GM13977 (cell line): ENCODE measurements at places on chromosomes 12 and 14.
A peak's percentile ranks its signal among the peaks of the same experiment; 100 is the strongest.

- no peak for DNase-seq
Measured at GRCh38 chr12:108399514-108399913, 60.4 kb upstream of the CMKLR1 start.

DNA sequence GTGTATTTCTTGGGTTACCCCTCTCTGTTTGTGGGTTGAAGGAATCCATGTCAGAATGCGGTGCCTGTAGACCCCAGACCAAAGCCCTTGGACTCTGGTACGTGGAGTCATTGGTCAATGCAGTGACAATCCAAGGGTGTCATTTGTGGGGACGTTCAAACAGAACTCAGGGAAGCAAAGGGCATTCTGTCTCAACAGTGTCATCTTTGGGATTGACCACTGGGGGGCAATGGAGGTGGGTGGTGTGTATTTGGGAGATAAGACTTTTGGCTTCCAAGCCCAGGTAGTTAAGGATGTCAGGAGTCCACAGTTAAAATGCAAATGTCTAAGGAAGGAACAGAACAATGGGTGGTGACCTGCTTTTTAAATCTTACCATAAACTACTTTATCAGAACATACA lies 54.6 kb upstream of the CCDC175 start:
- DNase-seq: peak; percentile 34

- DNase-seq: no peak
Measured at GRCh38 chr12:131732-132495, 65.3 kb downstream of the IQSEC3 start.

GRCh38 chr12:95182868-95183415 lies 34.3 kb downstream of the FGD6 start:
- no peak for DNase-seq

DNA sequence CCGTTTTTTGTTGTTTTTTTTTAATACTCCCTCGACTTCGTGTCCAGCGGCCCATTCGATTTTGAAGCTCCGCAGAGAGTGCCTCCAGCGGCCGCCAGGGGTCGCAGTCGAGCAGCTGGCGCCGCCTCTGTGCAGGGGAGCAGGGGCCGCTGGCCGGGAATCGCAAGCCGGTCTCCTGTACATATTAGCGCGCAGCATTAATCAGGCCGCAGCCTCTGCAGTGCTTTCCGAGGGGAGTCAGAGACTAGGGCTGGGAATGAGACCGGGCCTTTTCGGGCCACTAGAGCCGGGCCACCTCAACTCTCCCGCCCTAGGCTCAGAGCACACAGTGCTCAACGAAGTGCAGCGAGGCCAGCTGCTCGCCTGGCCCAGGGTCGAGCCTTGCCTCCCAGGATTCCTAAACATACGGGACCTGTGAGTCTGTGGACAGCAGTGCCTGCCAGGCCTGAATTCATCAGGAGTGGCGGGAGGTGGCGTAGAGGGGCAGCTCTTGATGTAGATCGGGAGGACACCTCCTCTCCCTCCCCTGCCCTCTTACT lies 81.8 kb downstream of the EMP1 start:
- peak; percentile 71 for DNase-seq

DNA sequence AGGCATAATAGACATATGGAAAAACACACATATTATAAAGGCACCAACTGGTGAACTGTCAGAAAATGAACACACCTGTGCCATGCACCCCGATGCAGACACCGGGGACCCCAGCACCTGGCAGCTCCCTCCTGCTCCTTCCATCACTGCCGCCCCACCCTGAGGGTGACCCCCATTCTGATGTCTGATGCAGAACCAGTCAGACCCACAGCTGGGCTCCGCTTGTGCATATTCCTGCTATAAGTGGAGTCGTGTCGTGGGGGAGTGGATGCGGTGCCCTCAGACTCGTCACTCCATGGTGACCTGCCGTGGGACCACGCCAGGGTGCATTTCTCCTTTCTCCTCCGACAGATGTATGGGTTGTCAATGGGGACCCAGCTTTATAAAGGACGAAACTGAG lies 45.7 kb upstream of the MEG3 start:
- DNase-seq: no peak

- no peak for DNase-seq
Measured at GRCh38 chr14:32710231-32710671, 228.4 kb upstream of the NPAS3 start.

DNA sequence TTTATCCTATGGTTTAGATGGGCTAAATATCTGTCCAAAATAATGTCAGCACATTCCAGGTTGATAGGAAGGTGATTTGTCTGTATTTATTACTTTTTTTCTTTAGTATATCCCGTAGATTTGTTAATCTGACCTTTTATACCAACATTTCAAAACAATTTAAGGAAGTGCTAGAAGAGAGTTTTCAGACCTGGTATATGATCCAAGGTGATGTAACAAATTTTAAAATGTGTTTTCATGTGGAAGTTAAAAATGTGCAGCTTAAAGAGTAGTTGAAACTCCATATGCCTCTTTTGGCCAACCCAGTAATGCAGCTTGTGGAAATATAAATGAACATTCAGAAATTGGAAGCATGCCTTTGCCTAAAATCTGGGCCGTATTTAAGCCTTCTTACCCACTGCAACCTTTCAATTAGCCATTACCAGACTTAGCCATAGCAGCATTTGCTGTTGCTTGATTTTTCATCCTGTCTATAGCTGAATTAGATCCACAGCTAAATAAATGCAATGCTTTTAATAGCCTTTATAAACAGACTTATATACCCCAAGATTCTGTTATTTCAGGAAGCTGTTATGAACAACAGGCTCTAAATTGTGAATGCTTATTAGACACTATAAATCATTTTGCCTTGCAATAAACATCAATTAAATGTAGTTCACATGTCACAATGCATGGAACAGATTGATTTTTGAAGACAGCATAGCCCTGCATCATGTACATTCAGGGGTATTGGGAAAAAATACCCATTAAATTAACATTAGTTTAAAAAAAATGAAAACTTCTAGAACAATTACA lies 271.2 kb downstream of the PDZRN4 start:
- no peak for DNase-seq

GRCh38 chr14:35215110-35215813 lies 76.9 kb upstream of the PSMA6 start:
- DNase-seq: peak; percentile 32

DNA sequence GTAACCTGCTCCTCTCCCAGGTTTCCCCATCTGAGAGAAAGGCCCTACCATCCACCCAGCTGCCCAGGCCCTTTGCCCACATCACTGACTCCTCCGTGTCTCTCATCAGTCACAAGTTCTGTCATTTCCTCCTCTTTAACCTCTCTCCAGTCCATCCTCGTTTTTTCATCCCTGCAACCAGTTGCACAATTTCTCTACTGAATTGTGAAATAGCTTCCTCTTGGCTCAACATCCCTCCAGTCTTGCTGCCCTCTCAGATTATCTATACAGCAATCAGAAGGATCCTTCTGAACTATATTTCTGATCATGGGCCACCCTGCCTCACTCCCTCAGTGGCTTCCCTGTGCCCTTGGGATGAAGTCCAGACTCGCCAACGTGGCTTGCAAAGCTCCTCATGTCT lies 6.8 kb downstream of the FAM161B start:
- DNase-seq: no peak

DNA sequence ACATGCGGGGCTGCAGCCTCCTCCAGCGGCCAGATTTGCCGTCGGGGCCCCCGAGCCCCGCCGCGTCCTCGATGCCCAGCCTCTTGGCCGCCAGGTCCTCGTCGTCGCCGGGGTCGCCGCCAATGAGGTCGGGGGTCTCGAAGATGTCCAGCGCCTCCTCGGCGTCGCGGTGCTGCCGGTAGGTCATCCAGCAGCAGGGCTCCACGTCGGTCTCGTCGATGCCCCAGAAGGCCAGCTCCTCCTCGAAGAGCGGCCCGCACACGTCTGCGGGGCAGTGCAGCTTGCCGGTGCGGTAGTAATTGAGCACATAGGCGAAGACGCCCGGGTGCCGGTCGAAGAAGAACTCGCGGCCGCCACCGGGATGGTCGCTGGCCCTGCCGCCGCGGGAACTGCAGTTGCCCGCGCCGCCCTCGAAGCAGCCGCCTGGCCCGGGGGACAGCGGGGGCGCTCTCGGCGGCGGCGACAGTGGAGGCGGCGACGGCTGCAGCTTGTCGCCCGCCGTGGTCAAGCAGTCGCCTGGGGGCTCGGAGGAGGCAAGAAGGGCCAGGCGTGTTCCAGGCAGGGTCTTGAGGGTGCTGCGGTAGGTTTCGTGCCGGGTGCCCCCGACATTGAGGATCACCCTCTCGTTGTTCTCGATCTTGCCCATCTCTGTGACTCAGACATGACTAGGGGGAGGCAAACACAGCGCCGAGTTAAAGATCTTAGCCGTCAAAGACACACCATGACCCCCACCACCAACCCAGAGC lies 2.1 kb downstream of the KCNC2 start:
- DNase-seq: no peak

GRCh38 chr12:125330645-125331341 lies 265.6 kb downstream of the AACS start:
- DNase-seq: peak; percentile 85

- no peak for DNase-seq
Measured at GRCh38 chr14:92472860-92473259, 40.7 kb upstream of the RIN3 start.

DNA sequence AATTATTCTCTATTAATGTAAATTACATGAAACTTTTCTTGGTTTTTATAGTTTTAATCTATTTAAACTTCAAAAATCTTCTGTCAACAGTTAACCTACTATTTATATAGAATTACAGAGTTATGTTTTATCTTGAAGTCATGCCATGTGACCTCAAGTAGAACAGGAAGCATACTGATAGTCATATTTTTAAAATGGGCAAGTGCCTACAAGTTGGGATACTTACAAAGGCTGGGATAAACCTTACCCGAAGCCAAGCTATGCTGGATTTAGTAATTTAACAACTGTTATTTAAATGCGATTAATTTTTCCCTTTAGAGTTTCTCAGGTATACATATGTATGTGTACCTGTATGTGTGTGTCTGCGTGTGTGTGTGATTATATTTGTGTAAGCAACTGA lies 266.9 kb downstream of the RASSF9 start:
- DNase-seq: no peak

DNA sequence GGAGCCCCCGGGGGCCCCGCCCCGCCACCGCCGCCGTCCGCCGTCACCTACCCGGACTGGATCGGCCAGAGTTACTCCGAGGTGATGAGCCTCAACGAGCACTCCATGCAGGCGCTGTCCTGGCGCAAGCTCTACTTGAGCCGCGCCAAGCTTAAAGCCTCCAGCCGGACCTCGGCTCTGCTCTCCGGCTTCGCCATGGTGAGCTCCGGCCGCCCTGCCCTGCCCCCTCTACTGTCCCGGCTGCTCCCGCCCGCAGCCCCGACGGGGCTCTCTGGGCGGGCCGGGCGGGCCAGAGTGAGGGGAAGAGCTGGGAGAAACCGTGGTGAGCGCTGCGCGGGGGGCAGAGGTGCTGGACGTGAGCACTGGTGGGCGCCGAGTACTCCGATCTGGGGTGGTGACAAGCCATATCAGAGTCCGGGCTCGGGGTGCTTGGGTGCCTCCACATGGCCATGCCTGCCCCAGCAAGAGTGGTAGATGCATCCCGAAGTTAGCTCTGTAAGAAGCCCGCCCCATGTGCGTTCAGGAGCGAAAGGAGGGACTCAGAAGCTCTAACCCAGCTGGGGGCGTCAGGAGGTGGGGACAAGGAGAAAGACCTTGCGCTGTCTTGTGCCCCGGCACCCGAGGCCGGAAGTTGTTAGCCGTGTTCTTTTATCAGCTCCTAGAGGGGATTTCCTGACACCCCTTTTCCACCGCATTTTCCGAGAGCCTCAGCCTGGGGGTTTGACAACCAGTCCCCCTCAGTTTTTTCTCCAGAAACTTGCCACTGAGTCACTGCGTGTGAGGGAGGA lies 717 bp downstream of the ORAI1 start:
- DNase-seq: peak; percentile 80

DNA sequence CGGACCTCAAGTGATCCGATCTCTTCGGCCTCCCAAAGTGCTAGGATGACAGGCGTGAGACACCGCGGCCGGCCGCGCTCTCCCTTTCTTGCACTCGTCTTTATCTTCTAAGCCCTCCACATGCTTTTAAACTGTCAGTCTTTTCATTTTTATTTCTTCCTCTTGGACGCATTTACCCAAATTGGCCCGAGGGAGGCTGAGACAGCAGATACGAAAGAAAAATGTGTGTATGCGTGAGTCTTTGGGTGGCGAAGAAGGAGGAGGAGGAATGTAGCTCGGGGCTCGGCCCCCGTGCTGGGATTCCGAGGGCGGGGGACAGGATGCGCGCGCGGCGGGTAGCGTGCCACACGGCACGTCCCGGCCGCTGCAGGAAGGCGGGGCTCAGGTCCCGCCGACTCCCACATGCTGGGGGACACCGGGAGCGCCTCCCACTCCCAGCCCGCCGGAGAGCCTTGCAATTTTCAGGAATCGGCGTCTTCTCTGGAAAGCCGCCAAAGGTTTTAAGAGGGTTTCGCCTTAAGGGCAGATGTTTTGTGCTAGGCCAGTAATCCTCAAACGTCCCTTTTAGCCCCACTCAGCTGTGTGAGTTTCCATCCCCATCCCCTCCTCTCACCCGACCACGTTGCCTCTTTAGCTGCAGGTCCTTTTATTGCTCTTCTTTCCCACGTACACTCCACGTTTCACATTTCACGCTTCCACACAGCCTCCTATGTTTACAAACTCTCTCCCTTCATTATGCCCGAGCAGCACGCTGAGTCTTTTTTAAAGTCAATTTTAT lies 34.7 kb upstream of the SLC2A3 start:
- DNase-seq: peak; percentile 77

DNA sequence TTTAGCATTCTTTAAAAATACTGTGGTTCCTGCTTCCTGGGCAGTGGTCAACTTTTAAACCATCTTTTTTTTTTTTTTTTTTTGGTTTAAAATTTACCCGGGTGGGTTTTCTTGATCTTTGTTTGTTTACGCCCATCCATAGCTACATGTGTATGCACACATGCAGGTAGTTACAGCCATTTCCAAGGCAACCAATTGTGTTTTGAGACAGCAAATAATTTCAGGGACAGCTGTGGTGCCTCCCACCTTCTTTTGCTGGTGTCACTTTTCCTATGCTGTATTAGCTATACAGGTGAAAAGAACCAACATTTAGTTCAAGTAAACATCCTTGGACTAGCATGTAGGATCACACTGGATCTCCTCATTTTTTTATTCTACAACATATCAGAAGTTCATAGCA lies 52.0 kb upstream of the PSMA6 start:
- no peak for DNase-seq

- no peak for DNase-seq
Measured at GRCh38 chr12:47350062-47350408, 270.3 kb upstream of the AMIGO2 start.

GRCh38 chr14:95761436-95761835 lies 47.5 kb upstream of the TCL1A start:
- no peak for DNase-seq

DNA sequence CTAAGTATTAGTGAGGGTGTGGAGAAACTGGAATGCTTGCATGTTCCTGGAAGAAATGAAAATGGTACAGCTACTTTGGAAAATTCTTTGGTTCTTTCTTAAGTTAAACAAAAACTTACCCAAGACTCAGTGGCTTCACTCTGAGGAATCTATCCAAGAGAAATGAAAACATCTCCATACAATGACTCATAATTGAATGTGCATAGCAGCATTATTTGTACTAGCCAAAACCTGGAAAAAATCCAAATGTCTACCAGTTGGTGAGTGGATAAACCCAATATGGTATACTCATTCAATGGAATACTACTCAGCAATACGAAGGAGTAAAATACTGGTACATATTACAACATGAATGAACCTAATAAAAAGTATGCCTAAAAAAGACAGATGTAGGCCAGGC lies 18.0 kb upstream of the CRACR2A start:
- no peak for DNase-seq

GRCh38 chr12:117013726-117014125 lies 85.5 kb downstream of the TESC start:
- DNase-seq: no peak

GRCh38 chr12:110337912-110338710 lies 57.1 kb downstream of the ATP2A2 start:
- DNase-seq: no peak

GRCh38 chr14:100372357-100373048 lies 49.4 kb downstream of the SLC25A47 start:
- no peak for DNase-seq
